ENCODE measurements at places on chromosomes 6 and 20.

- no peak overlapping the region for H3K27ac ChIP-seq
- H3K4me1 ChIP-seq, result peaks cover 3% of the 10 kb centered on the region
- no peaks in the 10 kb centered on the region for H3K27me3 ChIP-seq
- peaks cover 98% of the 10 kb centered on the region for H3K36me3 ChIP-seq
These were observed 22.6 kb downstream of the SNX5 start for GRCh38 chr20:17946040-17946439.

GRCh38 chr20:17843246-17844132 is 125.1 kb downstream of the SNX5 start:
- no peaks in the 10 kb centered on the region for H3K36me3 ChIP-seq
- peaks cover 19% of the 10 kb centered on the region for H3K4me1 ChIP-seq
- DNase-seq, result no peak
- no peaks in the 10 kb centered on the region for H3K27me3 ChIP-seq
- no peak overlapping the region for H3K4me3 ChIP-seq

DNA sequence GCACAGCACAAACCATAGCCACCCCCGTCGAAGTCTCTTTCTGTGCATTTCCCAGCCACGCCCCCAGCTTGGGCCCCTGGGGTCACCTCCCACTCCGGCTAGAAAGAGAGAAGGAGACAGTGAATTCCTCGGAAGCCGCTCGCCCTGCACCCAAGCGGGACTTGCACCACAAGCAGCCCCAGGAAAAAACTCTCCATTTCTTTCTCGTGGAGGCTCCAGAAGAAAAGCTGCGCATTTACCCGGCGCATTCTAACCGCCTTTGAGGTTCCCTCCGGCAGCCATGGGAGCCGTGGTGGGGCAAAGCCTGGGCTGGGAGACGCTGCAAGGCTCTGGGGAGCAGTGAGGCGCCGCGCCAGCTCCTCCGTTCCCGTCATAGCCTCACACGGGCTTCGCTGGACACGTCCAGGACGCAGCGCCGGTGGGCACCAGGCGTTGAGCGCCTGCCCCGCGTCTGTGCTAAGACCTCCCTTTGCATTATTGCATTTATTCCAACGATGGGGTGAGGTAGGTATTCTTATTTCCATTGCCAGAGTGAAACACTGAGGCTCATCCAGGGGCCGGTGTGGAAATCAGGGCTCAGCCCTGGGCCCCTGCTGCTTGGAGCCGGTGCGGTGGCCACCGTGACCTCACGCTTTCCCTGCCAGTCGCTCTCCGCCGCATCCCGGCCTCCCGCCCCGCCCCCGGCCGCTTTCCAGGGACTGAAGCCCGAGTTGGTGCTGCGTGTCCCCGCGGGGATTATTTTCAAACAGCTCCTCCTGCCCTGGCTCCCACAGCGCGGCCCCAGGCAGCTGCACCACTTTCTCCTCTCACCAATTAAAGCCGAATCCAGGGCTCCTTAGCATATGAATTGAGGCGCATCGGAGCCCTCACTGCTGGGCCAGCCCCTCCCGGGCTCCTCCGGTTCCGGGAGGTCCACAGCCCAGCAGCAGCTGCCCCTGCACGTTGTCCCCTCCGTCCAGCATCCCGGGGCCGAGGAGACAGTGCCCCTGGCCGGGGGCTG is 148.3 kb upstream of the AFDN start:
- H3K27me3 ChIP-seq, result peaks cover 25% of the 10 kb centered on the region
- H3K4me1 ChIP-seq, result peaks cover 37% of the 10 kb centered on the region
- H3K36me3 ChIP-seq, result no peaks in the 10 kb centered on the region
- H3K4me3 ChIP-seq, result peak overlapping the region; percentile 25
- DNase-seq, result peak; percentile 66

GRCh38 chr6:10449751-10450150 is 34.9 kb upstream of the TFAP2A start:
- H3K4me3 ChIP-seq, result no peak overlapping the region
- no peaks in the 10 kb centered on the region for H3K36me3 ChIP-seq
- no peaks in the 10 kb centered on the region for H3K4me1 ChIP-seq
- peaks cover 11% of the 10 kb centered on the region for H3K27me3 ChIP-seq

DNA sequence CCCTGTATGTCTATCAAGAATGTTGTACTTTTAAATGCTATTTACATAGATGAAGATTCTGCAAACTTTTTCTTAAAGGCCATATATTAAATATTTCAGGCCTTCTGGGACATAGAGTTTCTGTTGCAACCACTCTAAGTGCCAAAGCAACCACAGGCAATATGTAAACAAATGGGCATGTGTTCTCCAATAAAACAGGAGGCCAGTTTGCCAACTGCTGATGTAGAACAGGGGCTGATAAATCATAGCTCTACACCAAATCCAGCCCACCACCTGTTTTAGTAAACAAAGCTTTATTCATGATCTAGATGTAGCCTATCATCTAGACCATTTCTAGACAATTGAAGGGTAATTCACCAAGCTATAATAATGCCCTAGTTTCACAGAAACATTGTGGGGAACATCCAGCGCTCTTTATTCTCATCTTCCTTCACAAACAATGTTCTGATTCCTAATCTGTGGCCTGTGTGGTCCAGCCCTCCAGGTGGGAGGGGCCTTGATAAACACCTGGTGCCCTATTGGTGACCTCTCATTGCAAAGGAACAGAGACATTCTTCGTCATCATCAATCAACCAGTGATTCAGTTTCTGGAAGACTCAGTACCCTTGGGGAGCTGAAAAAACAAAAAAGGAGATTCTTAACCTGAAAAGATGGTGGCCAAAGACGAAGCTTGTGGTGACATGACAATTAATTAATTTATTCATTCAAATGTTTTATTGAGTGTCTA is 80.2 kb downstream of the PREP start:
- DNase-seq, result no peak
- no peak overlapping the region for H3K27ac ChIP-seq
- H3K27me3 ChIP-seq, result no peaks in the 10 kb centered on the region
- H3K4me1 ChIP-seq, result peaks cover 5% of the 10 kb centered on the region
- no peak overlapping the region for H3K4me3 ChIP-seq

DNA sequence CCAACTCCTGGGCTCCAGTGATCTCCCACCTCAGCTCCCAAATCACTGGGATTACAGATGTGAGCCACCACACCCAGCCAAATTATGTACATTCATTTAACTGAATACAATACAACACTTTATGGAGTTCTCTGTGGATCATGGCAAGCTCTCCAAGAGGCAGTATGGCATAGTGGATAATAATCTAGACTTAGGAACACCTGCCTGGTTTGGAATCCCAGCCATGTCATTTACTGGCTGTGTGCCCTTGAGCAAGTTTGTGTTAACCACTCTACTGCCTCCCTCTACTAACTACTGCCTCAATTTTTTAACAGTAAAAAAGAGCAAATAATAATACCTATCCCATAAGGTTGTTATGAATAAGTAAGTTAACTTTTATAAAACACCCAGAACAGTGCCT is 1.9 kb upstream of the ETV7 start:
- DNase-seq, result no peak
- H3K27me3 ChIP-seq, result no peaks in the 10 kb centered on the region
- peaks cover 13% of the 10 kb centered on the region for H3K4me1 ChIP-seq
- no peaks in the 10 kb centered on the region for H3K36me3 ChIP-seq
- H3K27ac ChIP-seq, result no peak overlapping the region
- H3K4me3 ChIP-seq, result no peak overlapping the region

DNA sequence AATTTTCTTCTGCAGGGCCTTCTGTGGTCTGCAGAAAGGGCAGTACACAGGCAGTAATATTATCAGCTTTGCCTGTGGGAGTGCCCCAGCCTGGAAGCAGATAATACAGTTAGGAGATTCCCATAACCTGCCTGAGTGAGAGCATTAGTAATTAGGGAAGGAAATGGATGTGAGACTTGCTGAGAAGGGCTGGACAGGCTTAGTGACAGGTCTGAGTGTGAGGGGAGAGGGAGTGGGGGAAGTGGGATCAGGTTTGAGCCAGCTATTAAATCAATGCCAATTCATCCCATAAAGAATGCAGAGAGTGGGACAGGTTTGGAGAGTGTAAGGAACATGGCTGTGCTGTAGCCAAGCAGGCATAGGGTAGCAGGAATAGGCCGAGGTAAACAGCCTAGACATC is 10.1 kb upstream of the CFAP206 start:
- no peak for DNase-seq
- H3K27ac ChIP-seq, result no peak overlapping the region
- H3K4me1 ChIP-seq, result no peaks in the 10 kb centered on the region
- no peaks in the 10 kb centered on the region for H3K27me3 ChIP-seq
- H3K4me3 ChIP-seq, result no peak overlapping the region
- no peaks in the 10 kb centered on the region for H3K36me3 ChIP-seq

DNA sequence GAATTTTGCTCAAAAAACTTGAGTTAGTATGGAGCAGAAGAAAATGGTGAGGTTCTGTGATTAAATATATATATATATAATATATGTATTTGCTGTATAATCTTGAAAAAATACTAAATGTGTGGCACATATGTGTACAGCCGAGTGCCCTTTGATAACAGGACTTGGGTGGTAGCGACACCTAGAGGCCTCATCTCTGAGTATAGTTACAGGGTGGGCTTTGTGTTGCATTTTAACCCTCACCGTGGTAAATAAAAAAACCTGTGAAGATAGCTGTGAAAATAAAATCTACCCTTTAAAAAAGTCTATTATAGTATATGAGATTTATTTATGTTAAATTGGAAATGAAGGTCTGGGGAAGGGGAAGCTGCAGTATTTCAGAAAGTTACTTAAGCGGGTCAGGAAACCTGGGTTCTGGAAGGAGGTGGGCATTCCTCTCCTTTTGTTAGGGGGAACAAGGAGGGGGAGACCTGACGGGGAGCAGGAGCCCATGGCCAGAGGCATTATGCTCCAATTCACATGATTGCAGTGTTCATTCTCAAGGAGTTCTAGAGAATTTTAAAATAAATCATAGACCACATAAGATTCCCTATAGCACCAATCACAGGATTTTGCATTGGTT is 82.7 kb downstream of the SH3BGRL2 start:
- peaks cover 4% of the 10 kb centered on the region for H3K27me3 ChIP-seq
- no peak for DNase-seq
- no peaks in the 10 kb centered on the region for H3K4me1 ChIP-seq

GRCh38 chr6:20463396-20463795 is 61.7 kb downstream of the E2F3 start:
- no peak for DNase-seq
- no peaks in the 10 kb centered on the region for H3K4me1 ChIP-seq
- H3K36me3 ChIP-seq, result no peaks in the 10 kb centered on the region
- H3K27me3 ChIP-seq, result no peaks in the 10 kb centered on the region
- no peak overlapping the region for H3K4me3 ChIP-seq

Measured in upper lobe of right lung (tissue), 1 donor.